ENCODE measurements at places on chromosomes 3 and 15. TPM values are rescaled to one million over a fixed set of nuclear protein-coding genes. Genes with fewer than 3 reads are reported as not detected.

DNA sequence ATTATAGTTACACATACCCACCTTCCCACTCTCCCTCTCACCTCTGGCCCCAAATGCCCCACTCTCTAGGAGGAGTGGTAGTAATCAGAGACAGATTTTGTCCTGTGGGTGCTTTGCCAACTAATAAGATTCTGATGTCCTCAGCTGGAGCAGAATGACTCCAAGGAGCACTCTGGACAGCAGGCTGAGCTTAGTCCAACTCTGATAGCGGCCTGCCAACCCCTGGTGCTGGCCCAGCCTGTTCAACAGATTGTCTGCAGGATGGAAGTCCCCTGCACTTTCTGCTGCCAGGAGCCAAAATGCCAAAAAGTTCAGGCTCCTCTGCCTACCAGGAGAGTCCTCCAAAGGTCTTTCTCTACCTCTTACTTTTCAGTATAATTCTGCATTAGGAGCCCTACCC lies 160.5 kb upstream of the UMPS start:
- no peak for DNase-seq

Gene NSUN3
- total RNA-seq = 15.9 TPM

DNA sequence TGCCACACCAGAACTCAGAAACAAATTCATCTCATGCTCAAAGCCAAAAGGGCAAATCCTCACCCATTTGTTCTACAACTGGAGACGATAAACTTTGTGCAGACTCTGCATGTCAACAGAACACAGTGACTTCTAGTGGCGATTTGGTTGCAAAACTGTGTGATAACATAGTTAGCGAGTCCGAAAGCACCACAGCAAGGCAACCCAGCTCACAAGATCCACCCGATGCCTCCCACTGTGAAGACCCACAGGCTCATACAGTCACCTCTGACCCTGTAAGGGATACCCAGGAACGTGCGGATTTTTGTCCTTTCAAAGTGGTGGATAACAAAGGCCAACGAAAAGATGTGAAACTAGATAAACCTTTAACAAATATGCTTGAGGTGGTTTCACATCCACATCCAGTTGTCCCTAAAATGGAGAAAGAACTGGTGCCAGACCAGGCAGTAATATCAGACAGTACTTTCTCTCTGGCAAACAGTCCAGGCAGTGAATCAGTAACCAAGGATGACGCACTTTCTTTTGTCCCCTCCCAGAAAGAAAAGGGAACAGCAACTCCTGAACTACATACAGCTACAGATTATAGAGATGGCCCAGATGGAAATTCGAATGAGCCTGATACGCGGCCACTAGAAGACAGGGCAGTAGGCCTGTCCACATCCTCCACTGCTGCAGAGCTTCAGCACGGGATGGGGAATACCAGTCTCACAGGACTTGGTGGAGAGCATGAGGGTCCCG lies 199.7 kb downstream of the AKAP13 start:
- no peak for DNase-seq

DNA sequence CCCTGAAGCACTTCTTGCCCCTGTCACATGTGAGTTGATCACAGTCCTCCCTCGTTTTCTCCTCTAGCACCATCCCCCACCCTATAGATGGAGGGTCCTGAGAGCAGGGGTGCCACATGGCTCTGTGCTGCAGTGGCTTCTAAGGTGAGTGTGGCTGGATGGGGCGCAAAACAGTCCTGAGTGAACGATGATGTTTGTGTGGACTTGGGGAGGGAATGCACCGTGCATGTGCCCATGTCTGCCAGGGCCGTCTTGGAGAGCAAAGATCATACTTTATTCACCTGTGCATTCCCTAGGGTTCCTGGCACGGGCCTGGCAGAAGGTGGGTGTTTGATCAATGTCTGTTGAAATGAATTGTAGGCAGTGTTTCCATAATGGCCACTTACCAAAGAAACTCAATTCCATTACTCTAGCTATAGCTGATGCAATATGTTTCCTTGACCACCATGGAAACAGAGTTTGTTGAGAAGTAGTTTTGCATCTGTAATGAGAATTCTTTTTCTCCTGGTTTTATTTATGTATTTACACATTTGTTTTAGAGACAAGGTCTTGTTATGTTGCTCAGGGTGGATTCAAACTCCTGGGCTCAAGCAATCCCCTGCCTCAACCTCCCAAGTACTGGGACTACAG lies 58.0 kb downstream of the ABTB1 start:
- DNase-seq = no peak

GRCh38 chr15:64975390-64975789 lies 14.3 kb downstream of the SPG21 start:
- no peak for DNase-seq

Gene CSPG5
- 0.08 TPM for total RNA-seq

GRCh38 chr15:101003081-101003480 lies 83.9 kb downstream of the LRRK1 start:
- DNase-seq = no peak

- no peak for DNase-seq
These were observed 620.9 kb upstream of the UBE2E2 start for GRCh38 chr3:22582266-22582665.

Gene XCR1
- total RNA-seq = not detected

DNA sequence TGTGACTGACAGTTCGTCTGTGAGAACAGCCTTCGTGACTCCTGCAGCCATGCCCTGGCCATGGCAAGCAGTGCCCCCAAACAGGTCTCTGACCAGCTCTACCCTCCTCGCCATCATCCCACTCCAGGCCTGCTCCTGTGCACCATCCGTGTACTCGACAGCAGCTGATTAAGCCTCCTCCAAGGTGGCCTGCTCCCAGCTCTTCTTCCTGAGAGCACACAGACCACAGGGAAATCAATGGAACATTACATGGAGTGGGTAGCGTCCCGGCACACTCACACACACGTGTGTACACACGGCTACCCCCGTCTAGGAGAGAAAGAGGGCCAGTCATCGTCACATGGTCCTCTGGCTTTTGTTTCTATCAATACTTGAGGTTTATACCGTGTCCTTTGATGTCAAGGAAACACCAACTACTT lies 21.1 kb downstream of the ANXA2 start:
- DNase-seq = no peak

- DNase-seq = no peak
These were observed 32.4 kb upstream of the SLC6A11 start for GRCh38 chr3:10783360-10784351.

DNA sequence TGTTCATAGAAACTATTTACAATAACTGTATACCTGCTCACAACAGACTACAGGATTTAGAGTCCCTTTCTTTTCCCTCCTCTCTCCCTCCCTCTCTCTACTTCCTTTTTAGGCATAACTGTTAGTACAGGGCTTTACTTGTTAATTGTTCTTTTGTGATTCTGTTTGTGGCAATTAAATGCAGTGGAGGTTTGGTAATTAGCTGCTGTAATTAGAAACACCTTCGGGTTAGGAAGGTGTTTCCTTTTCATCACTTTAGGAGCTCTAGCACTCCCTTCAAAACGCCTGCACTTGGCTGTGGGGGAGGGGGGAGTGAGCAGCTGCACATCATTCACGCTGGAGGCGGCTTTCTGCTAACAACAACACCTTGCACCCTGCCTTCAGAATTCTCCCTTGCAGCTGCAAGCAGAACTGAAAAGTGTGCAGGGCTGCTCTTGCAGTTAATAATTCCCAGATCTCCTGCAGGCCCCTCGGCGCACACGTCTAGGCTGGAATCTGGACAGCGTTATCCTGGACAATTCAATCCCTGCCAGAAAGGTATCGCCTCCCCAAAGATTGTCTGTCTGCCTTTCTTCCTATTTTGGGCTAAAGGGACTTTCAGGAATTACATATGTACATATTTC lies 242.6 kb upstream of the RGMA start:
- no peak for DNase-seq

DNA sequence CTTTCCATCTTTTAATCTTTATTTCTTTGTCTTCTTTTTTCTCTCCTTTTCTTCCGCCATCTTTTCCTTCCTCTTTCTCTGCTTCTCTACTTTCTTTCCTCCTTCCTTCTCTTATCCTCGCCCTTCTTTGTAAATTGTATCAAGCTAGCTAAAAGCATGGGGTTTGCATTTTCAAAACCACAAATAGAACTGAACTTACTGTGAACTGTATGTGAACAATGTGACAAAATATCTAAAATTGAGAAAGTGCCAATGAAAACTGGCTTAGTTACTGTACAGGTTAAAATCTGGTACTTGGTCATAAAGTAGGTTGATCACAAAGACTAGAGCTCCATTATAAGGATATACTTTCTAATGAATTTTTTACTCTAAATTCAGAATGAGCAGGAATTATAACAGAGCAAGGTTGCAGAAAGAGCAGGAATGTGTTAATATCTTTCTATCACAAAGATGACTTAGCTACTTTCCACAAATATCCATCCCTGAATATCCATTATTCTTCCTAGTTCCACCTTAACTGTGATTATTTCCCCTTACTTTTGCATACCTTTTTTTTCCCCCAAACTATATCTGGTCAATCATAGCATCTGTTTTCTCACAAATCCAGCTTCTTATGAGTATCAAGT lies 122.4 kb downstream of the LSAMP start:
- DNase-seq = no peak

DNA sequence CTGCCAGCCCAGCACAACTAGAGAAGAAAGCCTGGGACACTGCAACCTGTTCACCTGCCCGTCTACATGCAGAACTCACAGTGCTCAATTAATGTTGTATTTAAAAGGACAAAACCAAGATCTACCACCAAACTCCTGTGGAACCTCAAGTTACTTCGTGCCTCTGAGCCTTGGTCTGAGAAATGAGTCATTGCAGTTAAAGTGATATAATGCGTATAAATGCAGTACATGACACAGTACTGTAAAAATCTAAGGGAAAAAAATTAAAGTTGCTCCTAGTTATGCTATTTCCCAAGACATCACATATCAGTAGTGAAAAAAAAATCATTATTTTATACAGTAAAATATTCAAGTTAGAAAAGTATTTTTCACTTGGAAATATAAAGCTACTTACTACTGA lies 138.9 kb downstream of the ZIC4 start:
- DNase-seq = no peak

GRCh38 chr3:100157685-100158084 lies 43.4 kb upstream of the FILIP1L start:
- no peak for DNase-seq

DNA sequence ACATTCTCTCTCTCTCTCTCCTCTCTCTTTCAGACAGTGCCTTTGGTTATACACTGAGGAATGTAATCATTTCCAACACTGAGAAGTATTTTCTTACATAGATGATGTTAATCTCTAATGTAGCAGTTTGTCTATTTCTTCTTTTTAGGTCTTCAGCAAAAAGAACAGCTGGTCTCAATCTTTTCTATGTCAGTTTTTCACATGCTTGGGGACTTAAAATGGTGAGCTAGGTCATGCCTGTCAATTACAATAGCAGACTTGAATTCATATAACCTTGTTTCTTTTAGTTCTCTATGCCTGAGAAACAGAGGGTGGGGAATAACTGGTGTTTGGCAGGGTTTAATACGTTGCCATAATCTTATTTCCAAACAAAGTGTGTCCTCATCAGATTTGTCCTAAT lies 786.2 kb downstream of the SQOR start:
- no peak for DNase-seq

DNA sequence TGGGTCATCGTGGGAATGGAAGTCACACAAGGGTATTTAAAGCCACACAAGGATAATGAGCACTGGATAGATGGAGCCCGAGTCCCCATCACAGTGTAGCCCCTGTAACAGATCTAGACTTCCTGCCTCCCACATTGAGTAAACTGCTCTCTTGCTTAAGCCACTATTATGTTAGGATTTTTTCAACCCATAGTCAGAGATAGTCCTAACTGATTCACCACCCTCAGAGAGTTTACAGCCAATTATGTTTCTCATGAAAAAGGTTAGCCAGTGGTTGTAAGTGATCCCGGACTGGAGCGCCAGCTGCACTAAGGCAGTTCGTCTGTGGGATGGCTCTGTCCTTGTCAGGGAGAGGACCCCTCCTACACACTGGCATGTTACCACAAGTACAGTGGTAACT lies 77.0 kb downstream of the KLF13 start:
- DNase-seq = no peak

DNA sequence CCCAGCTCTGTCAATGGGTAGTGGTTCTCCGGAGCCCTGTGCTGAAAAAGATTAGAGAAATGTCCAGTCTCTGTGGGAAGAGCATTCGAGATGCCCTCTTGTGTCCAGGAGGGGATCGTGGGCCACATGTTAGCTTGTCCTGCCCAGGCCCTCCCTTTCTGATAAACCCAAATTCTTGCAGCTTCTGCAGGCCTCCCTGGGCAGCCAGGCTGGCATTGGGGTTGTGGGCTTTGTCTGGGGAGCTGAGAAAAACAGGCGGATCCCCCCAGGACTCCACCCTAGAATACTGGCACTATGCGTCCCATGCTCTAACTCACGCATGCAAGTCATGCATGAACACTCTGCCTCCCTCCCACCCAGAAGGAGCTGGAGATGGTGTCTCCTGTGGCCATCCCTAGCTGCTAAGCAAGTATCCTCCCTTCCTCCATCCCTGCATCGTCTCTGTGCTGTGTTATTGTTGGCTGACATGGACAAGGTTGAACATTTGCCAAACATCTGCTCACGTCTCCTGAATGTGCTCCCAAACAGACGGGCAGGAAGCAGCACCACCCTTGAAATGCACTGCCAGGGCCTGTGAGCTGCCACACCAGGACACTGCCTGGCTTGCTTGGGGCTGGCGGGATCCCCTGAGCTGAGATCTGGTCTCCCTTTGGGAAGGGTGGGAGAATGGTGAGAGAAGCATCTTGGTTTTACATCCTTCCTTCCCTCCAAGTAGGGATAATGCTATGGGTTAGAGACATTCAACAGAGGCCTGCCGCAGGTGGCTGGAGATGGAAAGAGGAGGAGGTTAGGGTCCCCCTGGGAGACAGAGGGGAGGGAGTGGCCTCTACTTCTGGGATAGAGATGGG lies 26.5 kb downstream of the CFAP161 start:
- DNase-seq = no peak

DNA sequence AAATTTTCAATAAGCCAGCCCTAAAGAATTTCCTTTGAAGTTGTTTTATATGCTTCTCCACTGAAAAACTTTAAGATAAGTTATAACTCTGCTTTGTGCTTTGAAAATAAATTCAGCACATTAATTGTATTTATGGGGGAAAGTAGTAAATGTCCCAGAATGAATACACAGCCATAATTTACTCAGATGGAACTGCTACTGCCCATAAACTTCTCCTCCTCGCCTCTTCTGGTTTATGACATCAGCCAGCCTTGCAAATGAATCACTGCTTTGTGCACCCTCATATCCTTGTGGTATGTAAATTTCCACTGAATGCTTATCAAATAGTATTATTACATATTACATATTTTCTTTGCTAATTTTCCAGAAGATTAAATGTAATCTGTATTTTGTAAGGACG lies 302.0 kb downstream of the DIPK2A start:
- DNase-seq = no peak

- DNase-seq = no peak
These were observed 9.3 kb downstream of the EFCC1 start for GRCh38 chr3:129010310-129010956.

- DNase-seq = no peak
These were observed 127.1 kb downstream of the MEGF11 start for GRCh38 chr15:66126456-66126855.

- no peak for DNase-seq
These were observed 27.7 kb upstream of the SLC2A2 start for GRCh38 chr3:171054231-171054630.

DNA sequence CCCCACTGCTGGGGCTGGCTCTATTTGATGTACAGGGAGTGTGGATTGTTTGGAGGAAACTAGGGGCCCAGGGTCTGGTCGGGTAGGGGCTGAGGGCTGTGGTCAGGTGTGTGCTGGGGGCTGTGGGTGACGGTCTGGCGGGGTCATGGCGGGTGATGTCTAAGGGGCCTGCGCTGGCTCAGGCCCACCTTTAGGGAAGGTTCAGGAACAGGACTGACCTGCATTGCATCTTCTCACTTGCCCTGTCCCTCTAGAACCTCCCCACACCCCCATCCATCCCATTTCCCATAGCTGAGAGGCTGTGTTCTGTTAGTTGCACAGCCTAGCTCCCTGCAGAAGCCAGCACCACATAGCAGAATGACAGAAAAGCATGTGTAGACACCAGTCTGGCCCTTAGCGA lies 39.1 kb downstream of the SCN5A start:
- no peak for DNase-seq
